Nephron progenitor cell (in vitro differentiated cells): ENCODE measurements at places on chromosomes 1 and 21.

DNA sequence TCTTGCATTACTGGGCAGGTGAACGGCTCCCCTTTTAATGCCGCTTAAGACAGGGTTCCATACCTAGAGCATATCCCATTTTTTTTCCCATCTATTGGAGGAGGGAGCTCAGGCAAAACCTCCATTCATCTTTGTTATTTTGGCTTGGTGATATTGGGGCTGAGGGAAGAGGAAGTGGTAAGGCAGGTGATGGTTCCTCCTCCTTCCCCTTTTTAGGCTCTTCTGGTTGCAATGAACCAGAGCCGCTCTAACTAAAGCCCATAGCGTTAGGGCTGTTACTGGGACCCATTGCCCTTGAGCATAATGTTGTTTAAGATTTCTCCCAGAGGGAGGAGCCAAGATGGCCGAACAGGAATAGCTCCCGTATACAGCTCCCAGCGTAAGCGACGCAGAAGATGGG is 21.1 kb downstream of the PYHIN1 start:
- DNase-seq, result no peak

GRCh38 chr21:26833460-26833939 is 11.7 kb downstream of the ADAMTS1 start:
- no peak for DNase-seq

GRCh38 chr1:84379917-84380180 is 18.4 kb upstream of the DNASE2B start:
- DNase-seq, result no peak

- DNase-seq, result no peak
Measured at GRCh38 chr1:240878631-240879030, 266.7 kb upstream of the GREM2 start.

DNA sequence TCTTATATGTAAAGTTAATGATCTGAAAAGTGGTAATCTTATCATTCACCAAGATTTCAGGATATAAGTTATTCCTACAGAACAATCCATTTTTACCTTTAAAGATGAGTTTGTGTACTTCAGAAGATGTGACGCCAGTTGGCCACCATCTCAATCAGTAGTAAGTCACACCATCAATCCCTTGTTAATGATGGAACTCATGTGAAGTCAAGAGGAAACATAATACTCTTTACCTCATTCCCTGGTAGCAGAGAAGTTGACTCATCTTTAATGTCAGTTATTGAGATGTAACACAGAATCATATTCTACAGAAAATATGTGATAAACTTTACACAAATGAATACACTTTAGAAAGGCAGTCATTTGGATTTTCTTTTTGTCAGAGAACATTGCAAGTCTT is 38.2 kb downstream of the MRPL39 start:
- no peak for DNase-seq

DNA sequence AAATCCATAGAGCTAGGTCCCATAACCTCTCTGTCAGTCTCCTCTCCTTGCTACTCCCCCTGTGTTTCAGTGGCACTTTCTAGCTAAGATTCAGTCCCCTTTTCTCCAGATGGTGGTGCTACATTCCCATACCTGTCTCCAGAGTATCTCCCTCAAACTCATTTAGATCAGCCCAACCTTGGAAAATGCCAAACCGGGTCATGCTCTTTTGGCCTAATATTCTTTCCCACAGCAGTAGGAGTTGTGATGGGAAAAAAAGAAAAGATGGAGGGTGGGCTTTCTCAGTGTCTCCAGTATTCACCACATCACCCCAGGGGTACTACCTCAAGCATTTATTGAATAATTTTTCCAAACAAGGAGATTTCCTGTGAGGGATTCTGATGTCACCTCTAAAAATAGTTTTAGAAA is 3.2 kb upstream of the RXFP4 start:
- no peak for DNase-seq

DNA sequence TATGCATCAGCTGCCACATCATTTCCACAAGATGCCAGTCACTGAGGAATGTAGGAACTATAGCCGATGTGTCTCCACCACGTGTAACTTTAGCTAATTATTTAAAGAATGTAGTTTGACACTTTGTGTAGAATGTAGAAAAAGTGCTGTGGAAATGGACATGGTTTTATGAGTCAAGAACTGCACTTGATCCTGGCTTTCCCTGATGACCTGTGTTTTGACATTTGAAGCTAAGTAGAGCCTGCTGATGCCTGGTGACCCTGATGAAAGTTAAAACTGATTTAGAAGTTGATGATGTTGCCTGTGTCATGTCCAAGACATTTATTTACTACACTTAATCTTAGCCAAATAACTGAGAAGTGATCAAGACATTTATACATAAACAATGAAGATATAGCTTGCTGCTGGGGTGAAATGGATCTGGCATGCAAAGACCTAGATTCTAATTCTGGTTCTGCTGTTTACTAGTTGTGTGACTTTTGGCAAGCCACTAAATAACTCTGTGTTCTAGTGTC is 4.4 kb upstream of the OSBPL9 start:
- no peak for DNase-seq

- no peak for DNase-seq
Measured at GRCh38 chr1:53341521-53341895, 13.6 kb upstream of the LRP8 start.

DNA sequence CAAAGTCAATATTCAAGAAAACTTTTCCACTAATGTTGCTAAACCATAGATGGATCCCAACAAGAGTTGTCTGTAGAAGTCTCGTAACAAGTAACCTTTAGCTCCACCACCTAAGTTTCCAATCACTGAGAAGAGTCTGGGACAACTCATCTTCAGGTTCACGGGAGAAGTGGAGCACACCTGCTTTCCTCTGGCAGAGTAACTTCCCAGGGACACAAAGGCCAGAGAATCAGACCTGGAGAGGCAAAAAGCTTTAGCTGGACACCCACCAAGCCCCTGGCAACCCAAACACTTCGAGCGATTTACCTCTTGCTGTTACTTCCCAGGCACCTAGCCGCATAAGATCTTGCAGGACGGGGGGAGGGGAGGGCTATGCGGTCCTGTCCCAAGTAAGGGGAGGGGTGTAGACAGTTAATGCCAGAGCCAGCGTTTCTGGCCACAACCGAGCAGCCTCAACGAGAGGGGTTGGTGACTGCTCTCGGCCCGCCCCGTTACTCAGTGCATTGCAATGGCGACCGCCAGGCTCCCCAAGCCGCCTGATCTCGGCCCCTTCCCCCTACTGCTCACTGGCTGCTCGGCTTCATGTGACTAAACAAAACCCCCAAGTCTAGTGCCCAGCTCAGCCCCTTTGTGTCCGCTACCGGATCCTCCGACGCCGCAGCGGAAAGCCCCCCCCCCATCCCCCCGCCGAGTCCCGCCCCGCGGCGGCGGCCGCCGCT is 709 bp downstream of the ZNF644 start:
- peak; percentile 80 for DNase-seq

GRCh38 chr1:19087737-19088594 is 122.1 kb downstream of the UBR4 start:
- no peak for DNase-seq

DNA sequence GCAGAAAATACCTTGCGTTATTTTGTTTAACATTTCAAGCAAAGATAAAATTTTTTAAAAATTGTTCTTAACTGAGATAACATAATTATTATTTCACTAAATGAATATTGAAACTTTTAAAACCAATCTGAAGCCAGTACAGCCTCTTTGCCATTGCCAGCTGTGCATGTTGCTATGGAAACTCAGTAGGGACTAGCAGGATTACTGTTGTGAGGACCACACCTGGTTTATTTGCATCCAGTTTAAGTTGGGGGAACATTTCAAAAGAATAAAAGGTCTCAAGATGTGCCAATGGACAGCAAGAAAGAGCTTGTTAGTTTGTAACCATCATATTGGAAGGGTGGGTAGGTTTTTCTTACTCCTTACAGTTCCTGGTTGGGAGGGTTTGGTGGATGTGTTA is 80.7 kb downstream of the POU2F1 start:
- no peak for DNase-seq

DNA sequence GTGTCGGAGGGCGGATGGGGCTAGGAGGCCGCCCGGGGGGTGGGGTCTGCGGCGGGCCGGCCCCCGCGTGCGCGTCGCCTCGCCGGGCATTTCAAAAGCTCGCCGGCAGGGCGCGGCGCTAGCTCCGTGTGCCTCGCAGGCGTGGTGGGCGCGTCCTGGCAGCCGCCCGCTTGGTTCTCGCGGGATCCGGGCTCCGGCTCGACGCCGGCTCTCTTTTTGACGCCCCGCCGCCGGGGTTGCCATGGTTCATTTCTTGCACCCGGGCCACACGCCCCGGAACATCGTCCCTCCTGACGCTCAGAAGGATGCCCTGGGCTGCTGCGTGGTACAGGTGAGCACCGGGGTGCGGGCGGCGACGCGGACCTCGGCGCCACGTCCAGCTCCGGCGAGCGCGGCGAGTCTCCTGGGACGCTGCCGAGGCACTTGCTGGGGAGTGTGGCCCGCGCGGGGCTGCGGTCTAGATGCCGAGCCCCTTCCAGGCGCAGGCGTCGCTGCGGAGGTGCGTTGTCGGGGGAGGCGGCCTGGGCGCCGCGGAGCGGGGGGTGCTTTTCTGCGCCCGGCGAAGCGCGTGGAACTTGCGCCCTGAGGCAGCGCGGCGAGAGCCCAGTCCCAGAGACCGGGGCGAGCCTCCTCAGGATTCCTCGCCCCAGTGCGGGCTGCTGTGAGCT is at the start of gene ZYG11A:
ZYG11A (plus strand) TSS at position 118 of the 668 bp plus-strand sequence; CDS start at position 242, 124 bp downstream.
- peak; percentile 81 for DNase-seq

DNA sequence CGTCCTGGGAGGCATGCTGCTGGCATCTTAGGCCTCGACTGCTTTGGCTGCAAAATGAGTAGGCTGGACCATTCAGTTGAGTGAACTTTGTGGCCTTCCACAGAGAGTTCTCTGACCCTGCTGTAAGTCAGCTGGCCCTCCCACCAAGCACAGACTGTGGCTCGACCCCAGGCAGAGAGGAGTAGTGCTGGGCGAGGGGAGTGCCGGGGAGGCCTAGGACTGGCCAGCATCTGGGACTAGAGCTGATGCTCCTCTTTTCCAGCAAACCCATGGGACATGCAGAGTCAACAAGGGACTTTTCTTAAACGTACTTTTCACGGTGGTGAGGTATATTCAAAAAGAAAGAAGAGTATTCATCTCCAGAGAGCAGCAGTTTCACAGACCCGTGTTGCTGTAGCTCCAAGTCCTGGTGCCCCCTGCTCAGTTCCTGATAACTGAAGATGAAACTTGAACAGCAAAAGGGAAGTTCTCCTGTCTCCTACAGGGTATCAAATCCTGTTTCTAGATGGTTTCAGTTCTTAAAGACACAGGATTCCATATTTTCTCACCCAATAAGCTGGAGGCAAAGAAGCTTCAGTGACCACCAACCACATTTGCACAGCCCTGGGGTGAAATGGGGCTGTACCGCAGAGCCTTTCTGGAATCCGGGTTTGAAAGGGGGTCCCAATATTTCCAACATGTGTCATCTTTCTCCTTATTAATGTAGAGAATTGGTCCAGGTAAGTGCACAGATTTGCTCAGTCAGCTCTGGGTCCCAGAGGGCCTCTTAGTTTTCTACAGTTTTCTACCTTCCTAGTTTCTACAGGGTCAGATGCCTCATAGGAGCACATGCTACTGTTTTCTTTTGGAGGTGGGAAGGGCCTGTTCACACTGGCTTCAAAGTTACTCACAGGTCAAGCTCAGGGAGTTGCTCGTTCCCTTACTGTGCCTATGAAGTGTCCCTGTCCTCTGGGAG is 20.9 kb downstream of the BATF3 start:
- DNase-seq, result no peak

GRCh38 chr1:226696547-226696946 is 42.5 kb downstream of the ITPKB start:
- DNase-seq, result no peak

DNA sequence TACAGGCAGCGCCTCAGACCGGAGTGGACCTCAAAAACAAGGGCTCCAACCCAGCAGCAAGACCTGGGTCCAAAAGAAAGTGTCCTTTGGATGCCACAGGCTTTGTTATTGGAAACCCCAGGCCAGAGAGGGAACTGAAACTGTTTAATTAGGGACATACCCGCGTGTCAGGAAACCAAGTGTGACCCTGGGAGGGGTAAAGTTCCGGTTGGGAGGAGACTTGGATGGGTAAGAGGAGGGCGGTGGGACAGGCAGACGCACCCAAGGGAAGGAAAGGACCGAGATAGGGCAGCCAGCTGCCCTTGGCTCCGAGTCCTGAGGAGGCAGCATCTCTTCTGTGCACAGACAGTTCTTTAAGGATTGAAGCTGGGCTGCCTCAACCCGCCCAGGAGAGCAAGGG is 71.4 kb downstream of the CDC7 start:
- no peak for DNase-seq

GRCh38 chr1:27395441-27396195 is 3.2 kb downstream of the GPR3 start:
- peak; percentile 82 for DNase-seq
